Pancreas (tissue), 10 donors: ENCODE measurements at places on chromosomes 13 and 19. TPM values are rescaled to one million over a fixed set of nuclear protein-coding genes. Genes with fewer than 3 reads are reported as not detected.

GRCh38 chr13:40146063-40146462 is 490.6 kb downstream of the COG6 start:
- no peak overlapping the region for H3K27ac ChIP-seq
- H3K4me1 ChIP-seq = peaks cover 3% of the 10 kb centered on the region
- H3K27me3 ChIP-seq = no peaks in the 10 kb centered on the region

GRCh38 chr13:22915442-22916082 is 265.2 kb upstream of the SGCG start:
- no peaks in the 10 kb centered on the region for H3K4me1 ChIP-seq
- no peaks in the 10 kb centered on the region for H3K36me3 ChIP-seq
- peak overlapping the region; percentile 29 for H3K4me3 ChIP-seq
- no peaks in the 10 kb centered on the region for H3K27me3 ChIP-seq
- peak; percentile 17 for DNase-seq

GRCh38 chr13:50400035-50400726 is 384.9 kb downstream of the KCNRG start:
- DNase-seq = peak; percentile 34
- H3K27me3 ChIP-seq = no peaks in the 10 kb centered on the region
- no peak overlapping the region for H3K4me3 ChIP-seq
- no peak overlapping the region for H3K27ac ChIP-seq
- H3K36me3 ChIP-seq = no peaks in the 10 kb centered on the region
- no peaks in the 10 kb centered on the region for H3K4me1 ChIP-seq

DNA sequence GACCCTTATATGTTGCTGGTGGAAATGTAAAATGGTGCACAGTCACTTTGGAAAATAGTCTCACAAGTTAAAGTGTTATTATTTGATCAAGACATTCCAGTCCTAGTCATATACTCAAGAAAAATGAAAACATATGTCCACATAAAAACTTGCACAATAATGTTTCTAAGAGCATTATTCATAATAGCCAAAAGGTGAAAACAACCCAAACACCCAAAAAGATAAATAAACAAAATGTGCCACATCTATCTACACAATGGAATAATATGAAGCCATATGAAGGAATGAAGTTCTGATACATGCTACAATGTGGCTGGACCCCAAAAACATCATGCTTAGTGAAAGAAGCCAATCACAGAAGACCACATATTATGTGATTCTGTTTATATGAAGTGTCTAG is 14.4 kb upstream of the AKAP8 start:
- no peak overlapping the region for H3K27ac ChIP-seq
- H3K4me3 ChIP-seq = no peak overlapping the region
- H3K36me3 ChIP-seq = peaks cover 34% of the 10 kb centered on the region
- H3K27me3 ChIP-seq = no peaks in the 10 kb centered on the region
- no peaks in the 10 kb centered on the region for H3K4me1 ChIP-seq

- H3K4me3 ChIP-seq = no peak overlapping the region
- peaks cover 31% of the 10 kb centered on the region for H3K4me1 ChIP-seq
- H3K27ac ChIP-seq = peak overlapping the region; percentile 100
- DNase-seq = peak; percentile 56
- no peaks in the 10 kb centered on the region for H3K27me3 ChIP-seq
Observed at GRCh38 chr19:14519860-14520407, 1.7 kb upstream of the DNAJB1 start.

GRCh38 chr13:42740753-42741152 is 40.6 kb upstream of the FAM216B start:
- H3K36me3 ChIP-seq = no peaks in the 10 kb centered on the region
- H3K27ac ChIP-seq = no peak overlapping the region
- DNase-seq = peak; percentile 43
- no peaks in the 10 kb centered on the region for H3K4me1 ChIP-seq

GRCh38 chr13:27338816-27339215 is 68.2 kb downstream of the RASL11A start:
- no peak overlapping the region for H3K27ac ChIP-seq
- no peaks in the 10 kb centered on the region for H3K27me3 ChIP-seq
- no peaks in the 10 kb centered on the region for H3K4me1 ChIP-seq
- no peak overlapping the region for H3K4me3 ChIP-seq
- DNase-seq = no peak

DNA sequence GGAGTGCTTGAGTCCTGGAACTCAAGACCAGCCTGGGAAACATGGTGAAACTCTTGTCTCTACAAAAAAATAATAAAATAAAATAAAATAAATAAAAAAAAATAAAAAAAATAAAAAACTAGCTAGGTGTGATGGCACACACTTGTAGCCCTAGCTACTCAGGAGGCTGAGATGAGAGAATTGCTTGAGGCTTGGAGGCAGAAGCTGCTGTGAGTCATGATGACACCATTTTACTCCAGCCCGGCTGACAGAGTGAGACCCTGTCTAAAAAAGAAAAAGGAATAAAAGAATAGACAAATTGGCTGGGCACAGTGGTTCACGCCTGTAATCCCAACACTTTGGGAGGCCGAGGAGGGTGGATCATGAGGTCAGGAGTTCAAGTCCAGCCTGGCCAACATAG is 1168.9 kb downstream of the SLITRK5 start:
- no peak overlapping the region for H3K27ac ChIP-seq
- DNase-seq = no peak
- no peak overlapping the region for H3K4me3 ChIP-seq

- H3K27ac ChIP-seq = peak overlapping the region; percentile 70
- no peaks in the 10 kb centered on the region for H3K27me3 ChIP-seq
- no peak overlapping the region for H3K4me3 ChIP-seq
- peaks cover 36% of the 10 kb centered on the region for H3K4me1 ChIP-seq
Observed at GRCh38 chr19:29662604-29663404, 2.5 kb upstream of the PLEKHF1 start.

DNA sequence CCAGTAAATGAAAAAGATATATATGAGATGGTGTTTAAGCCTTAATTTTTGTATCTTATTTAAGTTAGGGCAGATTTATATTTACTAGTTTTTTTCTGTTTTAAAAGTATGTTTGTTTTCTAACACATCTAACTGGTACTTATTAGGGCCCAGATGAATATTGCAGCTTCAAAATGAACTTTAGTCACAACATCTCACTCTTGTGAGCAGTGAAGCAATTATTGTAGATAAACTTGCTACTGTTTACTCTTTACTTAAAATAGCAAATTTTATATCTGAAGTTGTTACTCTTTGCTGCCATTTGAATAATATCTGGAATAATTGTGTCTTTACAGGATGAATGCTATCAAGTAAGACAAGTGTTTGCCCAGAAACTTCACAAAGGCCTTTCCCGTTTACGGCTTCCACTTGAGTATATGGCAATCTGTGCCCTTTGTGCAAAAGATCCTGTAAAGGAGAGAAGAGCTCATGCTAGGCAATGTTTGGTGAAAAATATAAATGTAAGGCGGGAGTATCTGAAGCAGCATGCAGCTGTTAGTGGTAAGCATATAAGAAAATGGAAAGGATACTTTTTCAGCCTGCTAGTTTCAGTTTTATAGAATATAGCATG is 166.8 kb downstream of the PDS5B start:
- no peak overlapping the region for H3K4me3 ChIP-seq
- H3K27ac ChIP-seq = no peak overlapping the region
- DNase-seq = no peak
- H3K4me1 ChIP-seq = peaks cover 3% of the 10 kb centered on the region

- H3K27ac ChIP-seq = no peak overlapping the region
- no peaks in the 10 kb centered on the region for H3K27me3 ChIP-seq
- H3K4me1 ChIP-seq = no peaks in the 10 kb centered on the region
- DNase-seq = no peak
Observed at GRCh38 chr13:98875146-98875729, 102.6 kb downstream of the DOCK9 start.

- no peak for DNase-seq
- no peak overlapping the region for H3K27ac ChIP-seq
- H3K27me3 ChIP-seq = no peaks in the 10 kb centered on the region
Observed at GRCh38 chr19:35601971-35602370, 10.6 kb upstream of the HAUS5 start.

DNA sequence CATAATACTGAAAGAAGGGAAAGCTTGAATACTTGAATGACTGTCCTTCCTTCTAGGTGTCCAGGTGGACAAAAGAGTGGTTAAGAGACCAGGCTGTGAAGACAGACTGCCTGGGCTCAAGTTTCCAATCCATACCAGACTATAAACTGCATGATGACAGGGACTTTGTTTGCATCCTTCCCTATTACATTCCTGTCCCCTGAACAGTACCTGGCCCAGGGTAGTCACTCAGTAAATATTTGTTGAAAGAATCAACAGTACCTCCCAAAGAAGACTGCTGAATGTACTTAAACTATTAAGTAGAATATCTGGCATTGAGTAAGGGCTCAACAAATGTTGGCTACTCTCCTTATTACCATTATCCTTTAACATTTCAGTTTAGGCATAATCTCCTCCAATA is 29.7 kb downstream of the MIPEP start:
- no peaks in the 10 kb centered on the region for H3K4me1 ChIP-seq
- no peaks in the 10 kb centered on the region for H3K27me3 ChIP-seq
- H3K4me3 ChIP-seq = no peak overlapping the region
- DNase-seq = no peak

DNA sequence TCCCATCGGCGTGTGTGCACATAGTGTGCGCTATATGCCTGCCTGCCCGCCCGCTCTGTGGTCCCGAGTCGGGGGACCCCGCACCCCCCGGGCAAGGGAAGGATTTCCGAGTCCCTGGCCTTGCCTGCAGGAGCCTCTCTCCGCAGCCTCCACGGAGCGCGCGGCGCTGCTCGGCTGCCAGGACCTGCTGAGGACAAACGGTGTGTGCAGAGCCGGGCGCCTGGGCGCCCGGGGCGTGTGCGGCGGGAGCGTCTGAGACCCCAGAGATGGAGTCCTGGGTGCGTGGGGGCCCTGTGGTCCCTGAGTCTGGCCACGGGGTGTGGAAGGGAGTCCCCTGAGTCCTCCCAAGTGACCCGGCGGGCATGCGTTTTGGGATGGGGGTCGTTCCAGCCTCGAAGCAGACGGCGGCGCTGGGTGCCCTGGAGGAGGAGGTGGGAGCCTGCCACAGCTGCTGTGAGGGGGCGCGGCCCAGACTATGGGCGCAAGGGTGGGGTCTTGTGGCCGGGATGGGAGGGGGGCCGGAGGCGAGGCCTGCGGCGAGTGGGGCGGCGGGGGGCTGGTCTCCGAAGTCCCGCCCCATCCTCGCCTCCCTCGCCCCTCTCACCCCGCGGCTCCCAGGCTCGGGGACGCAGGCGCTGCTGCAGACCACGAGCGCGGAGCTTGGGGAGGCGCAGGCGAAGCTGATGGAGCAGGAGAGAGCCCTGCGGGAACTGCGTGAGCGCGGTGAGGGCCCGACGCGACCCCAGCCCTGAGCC is 25.3 kb downstream of the CLEC4M start:
- no peaks in the 10 kb centered on the region for H3K4me1 ChIP-seq
- no peak for DNase-seq
- H3K27ac ChIP-seq = no peak overlapping the region

GRCh38 chr19:18392926-18393325 is 4.5 kb downstream of the LRRC25 start:
- no peaks in the 10 kb centered on the region for H3K36me3 ChIP-seq
- DNase-seq = no peak
- H3K27me3 ChIP-seq = no peaks in the 10 kb centered on the region
- no peaks in the 10 kb centered on the region for H3K4me1 ChIP-seq
- no peak overlapping the region for H3K4me3 ChIP-seq
- peak overlapping the region; percentile 3 for H3K27ac ChIP-seq

DNA sequence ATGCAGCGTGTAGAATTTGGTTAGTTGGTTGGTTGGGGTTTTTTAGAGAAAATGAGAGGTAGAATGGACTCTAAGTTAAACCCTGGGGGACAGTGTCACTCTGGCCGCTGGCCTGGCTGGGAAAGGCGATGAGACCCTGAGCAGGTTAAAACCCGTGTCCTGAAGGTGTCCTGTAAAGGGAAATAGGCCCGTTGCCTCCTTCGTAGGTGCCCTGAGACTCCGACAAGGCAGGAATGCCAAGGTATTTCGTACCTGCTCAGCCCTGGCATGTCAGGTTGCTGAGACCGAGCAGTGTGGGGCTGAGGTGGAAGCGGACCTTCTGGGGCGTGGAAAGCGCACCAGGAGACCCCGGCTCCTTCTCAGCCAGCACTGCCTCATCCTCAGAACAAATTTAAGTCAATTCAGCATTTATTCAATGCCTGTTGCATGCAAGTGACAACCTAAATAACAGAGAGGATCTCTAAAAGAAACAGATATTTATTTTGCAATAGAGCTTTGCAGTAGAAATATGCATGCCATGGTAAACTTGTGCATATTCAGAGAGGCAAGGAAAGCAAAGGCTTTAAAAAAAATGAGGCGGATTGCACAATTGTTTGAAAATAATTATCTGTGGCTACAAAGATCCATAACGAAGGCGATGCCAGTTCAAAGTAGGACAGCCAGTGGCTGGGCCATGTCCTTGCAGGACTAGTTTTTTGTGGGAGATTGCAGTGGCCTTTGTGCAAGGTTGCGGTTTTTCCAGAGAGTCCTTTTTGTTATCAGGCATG is 1.4 kb upstream of the RAB20 start:
- peak overlapping the region; percentile 86 for H3K4me3 ChIP-seq
- peaks cover 26% of the 10 kb centered on the region for H3K4me1 ChIP-seq
- peak overlapping the region; percentile 95 for H3K27ac ChIP-seq
- H3K36me3 ChIP-seq = no peaks in the 10 kb centered on the region
- H3K27me3 ChIP-seq = no peaks in the 10 kb centered on the region
- no peak for DNase-seq

GRCh38 chr19:51148580-51148979 is 6.5 kb downstream of the SIGLEC7 start:
- H3K36me3 ChIP-seq = no peaks in the 10 kb centered on the region
- no peak overlapping the region for H3K4me3 ChIP-seq
- no peak overlapping the region for H3K27ac ChIP-seq
- H3K27me3 ChIP-seq = no peaks in the 10 kb centered on the region
- DNase-seq = no peak

GRCh38 chr19:48614436-48615230 is at the start of gene FAM83E:
Gene FAM83E, minus strand, starts transcription at chr19:48615076. Its CDS starts 1,704 bp downstream, at chr19:48613372.
- H3K4me1 ChIP-seq = peaks cover 12% of the 10 kb centered on the region
- no peaks in the 10 kb centered on the region for H3K27me3 ChIP-seq
- peaks cover 24% of the 10 kb centered on the region for H3K36me3 ChIP-seq
- H3K27ac ChIP-seq = peak within 1 kb of the TSS; percentile 15

C1QTNF9 gene
- 0.38 TPM for polyA plus RNA-seq

CASP14 gene
- 0.73 TPM for polyA plus RNA-seq

CYP4F3 gene
- polyA plus RNA-seq = 0.23 TPM

PSG5 gene
- polyA plus RNA-seq = 0.49 TPM

NOTCH3 gene
- 8.0 TPM for polyA plus RNA-seq

MYO1F gene
- 7.5 TPM for polyA plus RNA-seq

ZFP30 gene
- polyA plus RNA-seq = 2.9 TPM

DAND5 gene
- polyA plus RNA-seq = 0.16 TPM

FUT6 gene
- 4.0 TPM for polyA plus RNA-seq

FGF21 gene
- polyA plus RNA-seq = not detected
